ENCODE measurements at places on chromosomes 13 and 19.

DNA sequence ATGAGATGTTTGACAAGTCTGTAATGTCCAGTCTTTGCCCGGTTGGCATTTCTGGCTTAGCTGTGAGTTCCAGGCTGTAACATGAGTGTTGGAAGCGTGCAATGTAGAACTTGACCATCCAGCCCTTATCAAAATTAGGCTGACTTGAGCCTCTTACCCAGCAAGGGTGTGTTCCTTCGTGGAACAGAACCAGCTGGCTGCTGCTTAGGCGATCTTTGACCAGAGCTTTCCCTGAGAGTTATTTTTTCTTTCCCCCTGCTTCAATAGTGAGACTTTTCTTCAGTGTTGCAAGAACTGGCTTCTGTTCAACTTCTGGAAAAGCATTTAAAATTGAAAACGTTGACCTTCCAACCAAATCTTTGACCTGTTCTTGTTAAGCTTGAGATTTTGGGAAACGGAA is 6.5 kb downstream of the TNFSF13B start:
- no peak for DNase-seq

- DNase-seq: no peak
Measured at GRCh38 chr13:110523838-110524540, 37.5 kb downstream of the RAB20 start.

- DNase-seq: no peak
Measured at GRCh38 chr13:28373810-28374209, 121.1 kb downstream of the FLT1 start.

DNA sequence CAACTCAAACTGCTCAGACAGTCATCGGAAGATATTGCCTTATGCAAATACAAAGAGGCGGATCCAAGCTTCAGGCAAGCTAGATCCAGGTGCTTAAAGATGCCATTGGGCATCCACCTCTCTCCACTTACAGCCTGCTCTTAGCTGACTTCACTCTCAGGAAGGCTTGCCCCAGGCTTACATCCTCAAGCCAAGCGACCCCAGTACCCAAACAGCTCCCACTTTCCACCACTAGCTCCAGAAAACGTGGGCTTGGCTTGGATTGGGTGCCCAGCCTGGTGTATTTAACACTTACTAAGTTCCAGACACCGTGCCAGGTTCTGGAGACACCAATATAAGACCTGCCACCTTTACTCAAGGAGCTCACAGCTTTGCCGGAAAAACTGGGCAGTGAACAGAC is 142.1 kb upstream of the VSTM2B start:
- no peak for DNase-seq

- no peak for DNase-seq
Measured at GRCh38 chr13:99932912-99933311, 38.7 kb downstream of the ZIC5 start.

GRCh38 chr13:102609696-102610095 is 12.9 kb downstream of the TPP2 start:
- DNase-seq: no peak

DNA sequence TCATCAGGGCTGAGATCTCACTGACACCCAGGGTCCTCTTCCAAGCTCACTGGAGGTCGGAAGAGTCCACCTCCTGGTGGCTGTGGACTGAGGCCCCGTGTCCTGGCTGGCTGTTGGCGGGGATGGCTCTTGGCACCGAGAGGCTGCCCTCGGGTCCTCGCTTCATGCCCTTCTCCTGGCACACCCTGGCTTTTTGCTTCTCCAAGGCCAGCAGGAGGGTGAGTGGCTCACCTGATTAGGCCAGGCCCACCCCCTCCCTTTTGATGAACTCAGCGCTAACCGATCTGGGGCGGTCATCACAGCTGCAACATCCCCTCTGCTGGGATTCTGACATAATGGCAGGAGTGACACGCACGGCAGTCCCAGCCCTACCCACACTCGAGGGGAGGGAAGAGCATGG is 4.4 kb downstream of the SLC39A3 start:
- DNase-seq: no peak

DNA sequence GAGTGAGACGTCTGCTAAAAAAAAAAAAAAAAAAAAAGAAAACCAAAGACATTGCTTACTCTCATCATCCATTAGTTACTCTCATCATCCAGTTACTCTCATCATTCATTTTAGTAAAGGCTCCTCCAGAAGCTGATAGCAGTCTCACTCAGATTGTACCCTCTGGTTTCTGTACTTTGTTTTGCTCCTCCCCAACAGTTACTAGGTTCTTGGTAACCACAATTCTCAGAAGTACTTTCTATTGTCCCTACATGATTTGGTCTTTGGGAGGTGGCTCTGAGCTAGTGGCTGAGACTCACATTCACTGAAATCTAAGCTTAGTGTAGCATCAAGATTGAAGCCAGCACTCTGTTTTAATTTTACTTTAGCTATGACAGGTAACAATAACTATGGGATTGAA is 14.3 kb downstream of the ERICH4 start:
- no peak for DNase-seq

DNA sequence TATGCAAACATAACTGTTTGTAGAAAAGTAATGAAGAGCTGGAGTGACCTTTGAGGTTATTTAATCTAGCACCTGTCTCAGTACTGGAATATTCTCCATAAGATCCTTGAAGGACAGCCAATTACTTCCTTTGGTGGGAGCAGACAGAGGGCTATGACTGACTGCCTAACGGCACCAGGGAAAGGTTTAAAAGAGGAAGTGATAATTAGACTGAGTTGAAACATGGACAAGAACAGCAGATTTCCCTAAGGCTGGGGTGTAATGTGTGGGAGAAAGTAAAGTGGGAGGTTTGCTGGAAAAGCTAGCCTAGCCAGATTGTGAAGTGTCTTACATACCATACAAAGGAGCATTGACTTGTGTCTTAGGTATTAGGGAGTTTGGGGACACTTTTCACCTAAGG is 191.3 kb upstream of the PCDH9 start:
- DNase-seq: no peak

GRCh38 chr13:114065141-114065925 is 67.1 kb downstream of the RASA3 start:
- peak; percentile 99 for DNase-seq

GRCh38 chr13:21546372-21546771 is 57.6 kb downstream of the MICU2 start:
- DNase-seq: peak; percentile 47

GRCh38 chr19:50162988-50163387 is at the start of gene IZUMO2:
Gene IZUMO2, minus strand, starts transcription at chr19:50163281. Its CDS starts 87 bp downstream, at chr19:50163194.
- DNase-seq: no peak

GRCh38 chr13:29754473-29754806 is 96.0 kb downstream of the UBL3 start:
- DNase-seq: peak; percentile 65

DNA sequence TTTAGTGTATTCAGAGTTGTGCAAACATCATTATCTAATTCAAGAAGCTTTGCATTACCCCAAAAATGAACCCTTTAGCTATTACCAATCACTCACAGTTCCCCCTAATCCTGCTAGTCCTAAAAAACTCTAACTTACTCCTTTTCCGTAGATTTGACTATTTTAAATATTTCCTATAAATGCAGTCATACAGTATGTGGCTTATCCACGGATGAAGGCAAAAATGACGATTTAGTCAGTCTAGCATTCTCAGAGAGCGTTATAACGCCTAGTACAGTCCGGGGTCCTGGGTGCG is 587 bp upstream of the ZNF383 start:
- no peak for DNase-seq

GRCh38 chr13:26253262-26253786 is 605 bp upstream of the CDK8 start:
- peak; percentile 1 for DNase-seq

DNA sequence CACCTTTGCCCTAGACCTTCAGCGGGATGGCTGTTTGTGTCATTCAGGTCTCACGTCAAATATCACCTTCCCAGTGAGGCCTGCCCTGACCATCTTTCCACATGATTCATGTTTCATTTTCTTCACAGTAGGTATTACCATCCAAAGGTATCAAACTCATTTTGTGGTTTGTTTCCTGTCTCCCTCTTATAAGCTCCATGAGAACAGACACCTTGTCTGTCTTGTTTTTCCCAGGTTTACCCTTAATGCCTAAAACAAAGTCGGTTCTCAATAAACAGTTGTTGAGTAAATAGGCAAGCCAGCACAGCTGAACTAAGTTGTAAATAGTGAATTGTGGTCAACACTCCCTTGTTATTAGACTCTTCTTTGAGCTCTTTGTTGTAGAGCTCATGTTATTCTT is 122.6 kb upstream of the GJB6 start:
- DNase-seq: no peak

GRCh38 chr19:54125713-54126112 is 10.2 kb downstream of the PRPF31 start:
- DNase-seq: no peak

- DNase-seq: no peak
Measured at GRCh38 chr13:69704311-69704710, 403.3 kb upstream of the ATXN8OS start.

DNA sequence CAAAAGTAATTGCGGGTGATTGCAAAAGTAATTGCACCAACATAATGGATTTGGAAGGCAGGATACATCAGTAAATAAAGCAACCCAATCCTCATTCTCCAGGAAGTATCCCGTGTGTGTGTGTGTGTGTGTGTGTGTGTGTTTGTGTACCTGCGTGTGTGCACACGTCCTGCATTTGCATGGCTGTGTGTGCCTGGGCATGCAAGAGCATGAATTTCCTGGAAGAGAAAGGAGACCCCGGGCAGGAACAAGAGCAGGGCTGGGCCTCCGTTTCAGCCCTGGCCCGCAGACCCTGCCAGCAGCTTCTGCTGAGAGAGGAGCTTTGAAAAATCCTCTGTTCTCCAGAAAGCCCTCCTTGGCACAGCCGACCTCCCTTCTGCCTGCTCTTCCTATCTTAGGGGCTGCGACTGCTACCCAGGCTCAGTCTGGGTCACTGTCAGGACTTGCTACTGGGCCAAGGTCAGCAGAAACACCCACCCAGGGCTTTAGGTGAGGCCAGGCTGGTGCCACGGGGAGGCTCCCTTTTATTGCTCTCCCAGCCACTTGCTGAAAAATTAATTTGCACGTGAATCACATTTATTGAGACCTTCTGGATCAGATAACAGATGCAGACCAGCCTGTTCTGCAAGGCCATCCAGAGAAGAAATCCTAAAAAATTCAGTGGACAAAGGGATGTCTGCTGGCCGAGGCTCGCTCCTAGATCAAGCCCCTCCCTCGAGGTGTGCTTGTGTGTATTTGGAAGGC is 258.3 kb downstream of the ZNF536 start:
- DNase-seq: no peak

GRCh38 chr19:39550197-39550596 is 10.2 kb upstream of the EID2 start:
- no peak for DNase-seq

- DNase-seq: no peak
Measured at GRCh38 chr13:35160896-35161295, 218.8 kb downstream of the NBEA start.

Data from MCF 10A (cell line).